ENCODE measurements at places on chromosomes 6 and 20. TPM values are rescaled to one million over a fixed set of nuclear protein-coding genes. Genes with fewer than 3 reads are reported as not detected.

GRCh38 chr20:10366898-10367692 lies 66.9 kb downstream of the MKKS start:
- no peak for DNase-seq

Gene ATP6V1G2
- not detected for total RNA-seq

- DNase-seq = no peak
Measured at GRCh38 chr6:24905483-24905882, 30.3 kb downstream of the RIPOR2 start.

DNA sequence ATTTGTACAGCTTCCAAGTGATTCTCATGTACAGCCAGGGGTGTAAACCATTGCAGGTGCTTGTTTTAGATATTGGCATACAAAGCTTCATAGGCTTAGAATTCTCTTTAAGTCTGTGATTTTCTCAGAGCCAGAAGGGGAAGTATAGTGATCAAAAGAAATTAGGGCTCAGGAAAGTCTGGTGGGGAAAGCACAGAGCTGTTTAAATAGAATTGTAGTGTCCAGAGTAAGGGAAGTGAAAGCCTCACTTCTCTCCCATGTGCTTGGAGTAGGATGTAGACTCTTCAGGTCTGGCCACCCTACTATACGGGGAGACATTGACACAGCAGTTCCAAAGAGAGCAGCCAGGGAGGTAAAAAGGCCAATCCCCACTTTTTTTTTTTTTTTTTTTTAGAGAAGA lies 10.4 kb downstream of the GCNT2 start:
- DNase-seq = no peak

Gene FAM184A
- 9.5 TPM for total RNA-seq

DNA sequence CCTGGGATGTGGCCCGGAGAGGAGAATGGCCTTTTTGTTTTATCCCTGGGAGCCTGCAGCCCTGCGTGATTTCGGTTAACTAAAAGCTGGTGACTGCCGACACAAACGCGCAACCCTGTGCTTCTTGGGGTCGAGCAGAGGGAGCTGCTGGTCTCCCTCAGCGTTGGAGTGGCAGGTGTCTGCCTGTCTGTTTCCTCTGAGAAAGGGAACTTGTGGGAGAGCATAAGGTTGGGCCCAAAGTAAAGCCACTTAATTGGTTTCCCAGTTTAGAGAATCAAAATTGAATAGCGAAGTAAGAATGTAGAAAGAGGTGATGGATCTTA lies 500 bp downstream of the LTV1 start:
- DNase-seq = no peak

- no peak for DNase-seq
Measured at GRCh38 chr6:99611148-99611547, 4.5 kb downstream of the PRDM13 start.

GRCh38 chr6:255751-256083 lies 36.6 kb upstream of the DUSP22 start:
- no peak for DNase-seq

Gene FAM162B
- total RNA-seq = 0.59 TPM

DNA sequence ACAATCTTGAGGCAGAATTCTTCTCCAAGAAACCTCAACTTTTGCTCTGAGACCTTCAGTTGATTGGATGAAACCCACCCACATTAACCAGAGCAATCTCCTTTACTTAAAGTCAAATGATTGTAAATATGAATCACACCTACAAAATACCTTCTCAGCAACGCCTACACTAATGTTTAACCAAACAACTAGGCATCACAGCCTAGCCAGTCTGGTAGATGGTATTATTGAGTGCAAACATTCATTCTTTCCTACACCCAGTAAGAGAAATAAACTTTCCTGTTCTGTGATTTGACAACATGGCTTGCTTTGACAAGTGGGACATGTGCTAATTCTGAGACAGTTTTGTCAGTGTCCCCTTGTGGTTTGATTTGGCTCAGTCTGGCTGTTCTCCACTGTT lies 252.2 kb downstream of the HACE1 start:
- DNase-seq = no peak

DNA sequence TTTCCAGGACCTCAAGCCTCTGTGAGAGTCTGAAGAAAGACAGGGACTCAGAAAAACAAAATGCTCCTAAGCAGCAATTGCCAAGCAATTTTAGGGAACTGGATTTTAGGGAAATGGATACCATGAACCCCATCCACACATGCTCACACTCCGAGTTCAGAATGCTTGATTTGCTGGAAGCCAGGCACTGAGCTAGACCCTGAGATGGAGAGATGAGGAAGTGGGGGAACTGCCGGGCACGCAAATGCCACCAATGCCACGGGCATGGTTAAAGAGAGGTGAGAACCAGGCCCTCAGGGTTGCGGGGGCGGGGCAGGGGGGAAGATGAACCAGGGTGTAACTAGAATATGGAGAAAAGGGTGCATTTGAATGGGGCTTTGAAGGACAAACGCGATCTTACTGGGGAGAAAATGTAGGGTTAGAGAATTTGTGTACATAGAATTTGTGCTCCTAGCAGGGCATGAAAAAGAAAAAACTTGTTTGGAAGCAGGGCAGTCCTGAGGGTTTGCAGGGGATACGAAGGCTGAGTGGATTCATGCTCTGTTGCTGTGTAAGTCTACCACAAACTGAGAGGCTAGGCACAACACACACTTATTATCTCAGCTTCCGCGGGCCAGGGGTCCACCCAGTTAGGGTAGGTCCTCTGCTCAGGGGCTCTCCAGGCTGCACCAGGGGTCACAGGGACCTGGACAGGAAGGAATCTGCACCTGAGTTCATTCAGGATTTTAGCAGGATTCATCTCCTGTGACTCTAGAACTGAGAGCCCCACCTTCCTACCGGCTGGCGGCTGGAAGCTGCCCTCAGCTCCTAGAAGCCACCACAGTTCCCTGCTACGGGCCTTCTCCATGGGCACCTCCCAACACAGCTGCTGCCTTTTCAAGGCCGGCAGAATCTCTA lies 108.0 kb downstream of the SNX5 start:
- no peak for DNase-seq

GRCh38 chr6:147676495-147677199 lies 168.2 kb downstream of the SAMD5 start:
- no peak for DNase-seq

Gene ADTRP
- total RNA-seq = not detected

- DNase-seq = no peak
Measured at GRCh38 chr6:145138469-145139139, 596.7 kb downstream of the EPM2A start.

GRCh38 chr6:167485186-167485978 lies 160.5 kb downstream of the TTLL2 start:
- DNase-seq = peak; percentile 42

Gene SLC17A3
- total RNA-seq = not detected

DNA sequence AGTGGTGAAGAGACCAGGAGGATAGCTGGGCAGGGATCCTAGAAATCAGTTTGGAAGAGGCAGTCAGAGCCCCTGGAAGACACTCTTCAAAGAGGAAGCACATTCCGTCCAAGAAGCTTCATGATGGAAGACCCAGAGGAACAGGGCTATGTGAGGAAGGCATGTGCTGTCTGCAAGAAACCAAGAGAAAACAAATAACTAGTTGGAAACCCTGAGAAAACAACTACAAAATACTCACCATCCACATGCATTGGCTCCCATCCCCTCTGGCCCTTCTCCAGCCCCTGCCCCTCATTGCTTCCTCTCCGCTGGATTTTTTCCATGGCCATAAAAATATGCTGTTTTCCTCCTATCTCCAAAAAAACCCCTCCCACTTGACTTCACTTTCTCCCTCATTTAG lies 40.9 kb upstream of the SMOC2 start:
- peak; percentile 83 for DNase-seq

Gene EFCAB8
- not detected for total RNA-seq

DNA sequence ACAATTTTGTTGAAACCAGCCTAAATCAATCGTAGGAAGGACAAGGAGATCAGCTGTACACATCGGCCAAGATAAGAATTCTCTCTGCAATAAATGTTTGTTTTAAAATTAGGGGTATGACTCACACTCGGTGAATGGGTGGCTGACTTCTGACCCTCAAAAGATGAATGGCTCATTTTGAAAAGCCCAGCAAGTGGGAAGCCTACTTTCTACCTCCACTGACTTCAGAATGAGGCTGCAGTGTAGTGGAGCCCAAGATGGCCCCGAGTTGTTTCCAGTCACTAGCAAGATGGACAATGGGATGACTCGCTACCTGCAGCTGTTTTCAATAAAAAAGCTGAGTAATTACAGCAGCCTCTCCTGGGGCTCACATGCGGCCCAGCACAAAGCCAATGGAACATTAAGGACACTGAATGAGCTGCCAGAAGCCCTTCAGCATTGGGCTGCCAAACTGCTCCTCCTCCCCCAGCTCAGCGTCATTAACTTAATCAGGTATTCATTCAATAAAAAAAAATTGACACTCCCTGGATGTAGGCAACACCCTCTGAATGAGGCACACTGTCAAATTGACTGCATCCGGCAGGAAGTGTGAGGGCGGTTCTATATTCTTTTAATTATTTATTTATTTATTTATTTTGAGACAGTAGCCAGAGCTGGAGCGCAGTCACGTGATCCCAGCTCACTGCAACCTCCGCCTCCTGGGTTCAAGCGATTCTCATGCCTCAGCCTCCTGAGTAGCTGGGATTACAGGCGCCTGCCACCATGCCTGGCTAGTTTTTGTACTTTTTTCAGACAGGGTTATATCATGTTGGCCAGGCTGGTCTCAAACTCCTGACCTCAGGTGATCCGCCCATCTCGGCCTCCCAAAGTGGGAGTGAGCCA lies 107.3 kb downstream of the GMPR start:
- DNase-seq = peak; percentile 74

Gene EPHA7
- total RNA-seq = 2.1 TPM

DNA sequence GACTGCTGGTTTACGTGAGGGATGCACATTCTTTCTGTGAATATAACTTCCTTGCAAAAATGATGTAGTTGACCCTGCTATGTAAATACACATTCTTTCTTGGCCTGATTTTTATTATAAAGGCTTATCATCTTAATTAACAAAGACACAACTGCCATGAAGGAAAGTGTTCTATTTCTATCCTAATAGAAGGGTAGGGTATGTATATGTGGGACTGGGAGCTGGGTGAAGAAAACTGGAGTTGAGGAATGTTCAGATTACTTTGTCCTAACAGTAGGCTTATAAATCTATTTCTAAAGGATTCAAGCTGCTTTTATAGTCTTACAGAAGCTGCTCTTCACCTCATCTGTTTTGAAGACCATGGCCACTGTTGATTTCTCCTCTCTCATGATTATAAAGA lies 76.5 kb upstream of the RGS17 start:
- DNase-seq = no peak

Gene ADGRF4
- not detected for total RNA-seq

- DNase-seq = peak; percentile 26
Measured at GRCh38 chr6:142885182-142885867, 59.7 kb downstream of the HIVEP2 start.

Gene PM20D2
- 13.2 TPM for total RNA-seq

GRCh38 chr20:24891546-24892393 lies 57.3 kb upstream of the CST7 start:
- DNase-seq = no peak

- DNase-seq = no peak
Measured at GRCh38 chr6:104729433-104729832, 130.3 kb downstream of the HACE1 start.

GRCh38 chr6:143187238-143187923 lies 126.7 kb downstream of the AIG1 start:
- DNase-seq = no peak

Gene DEFB128
- total RNA-seq = not detected

Gene TJAP1
- 12.8 TPM for total RNA-seq

GRCh38 chr6:101226677-101227135 lies 166.8 kb upstream of the GRIK2 start:
- no peak for DNase-seq

DNA sequence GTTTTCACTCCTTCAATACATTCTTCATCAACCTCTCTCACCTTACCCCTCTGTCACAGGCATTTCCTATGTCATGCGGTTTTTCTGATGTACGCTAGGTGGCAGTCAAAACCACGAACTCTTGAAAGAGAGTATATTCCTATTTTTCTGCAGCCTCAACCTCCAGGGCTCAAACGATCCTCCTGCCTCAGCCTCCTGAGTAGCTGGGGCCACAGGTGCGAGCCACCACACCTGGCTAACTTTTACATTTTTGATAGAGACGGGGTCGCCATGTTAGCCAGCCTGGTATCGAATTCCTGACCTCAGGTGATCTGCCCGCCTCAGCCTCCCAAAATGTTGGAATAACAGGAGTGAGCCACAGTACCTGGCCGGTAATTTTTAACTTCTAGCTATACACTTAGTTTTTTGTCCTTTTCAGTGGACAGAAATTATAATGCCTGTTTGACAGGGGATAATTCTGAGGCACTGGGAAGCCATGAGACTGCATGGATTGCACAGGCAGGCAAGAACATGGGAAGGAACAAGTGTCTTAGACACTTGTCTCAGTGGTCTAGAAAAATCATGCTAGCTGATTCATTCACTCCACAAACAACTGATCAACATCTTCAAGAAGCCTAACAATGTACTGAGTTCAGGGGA lies 22.5 kb upstream of the HFE start:
- DNase-seq = no peak

DNA sequence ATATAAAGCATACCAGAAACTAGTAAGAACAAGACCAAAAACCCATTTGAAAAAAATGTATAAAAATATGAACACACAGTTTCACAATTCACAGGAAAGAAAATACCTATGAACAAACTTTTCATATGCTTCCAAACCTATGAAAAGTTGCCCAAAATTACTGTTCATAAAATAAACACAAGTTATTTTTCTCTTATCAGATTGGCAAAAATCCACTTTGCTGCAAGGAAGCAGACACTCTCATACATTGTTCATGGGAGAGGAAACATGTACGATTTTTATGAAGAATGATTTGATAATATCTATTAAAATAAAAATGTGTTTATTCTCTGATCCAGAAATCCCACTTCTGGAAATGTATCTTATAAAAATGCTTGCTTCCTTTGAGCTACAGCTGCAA lies 40.0 kb upstream of the OCSTAMP start:
- no peak for DNase-seq

DNA sequence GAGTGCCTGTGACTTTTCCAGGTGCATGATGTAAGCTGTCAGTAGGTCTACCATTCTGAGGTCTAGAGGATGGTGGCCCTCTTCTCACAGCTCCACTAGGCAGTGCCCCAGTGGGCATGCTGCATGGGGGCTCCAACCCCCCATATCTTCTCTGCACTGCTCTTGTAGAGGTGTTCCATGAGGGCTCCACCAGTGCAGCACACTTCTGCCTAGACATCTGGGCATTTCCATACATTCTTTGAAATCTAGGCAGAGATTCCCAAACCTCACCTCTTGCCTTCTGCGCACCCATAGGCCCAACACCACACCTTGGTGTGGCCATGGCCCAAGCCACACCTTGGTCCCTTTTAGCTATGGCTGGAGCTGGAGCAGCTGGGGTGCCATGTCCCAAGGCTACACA lies 66.3 kb downstream of the VTA1 start:
- no peak for DNase-seq

Measured in uterus (tissue), 4 donors.